NCI-H774 (cell line): ENCODE measurements at places on chromosomes 11 and 22.

DNA sequence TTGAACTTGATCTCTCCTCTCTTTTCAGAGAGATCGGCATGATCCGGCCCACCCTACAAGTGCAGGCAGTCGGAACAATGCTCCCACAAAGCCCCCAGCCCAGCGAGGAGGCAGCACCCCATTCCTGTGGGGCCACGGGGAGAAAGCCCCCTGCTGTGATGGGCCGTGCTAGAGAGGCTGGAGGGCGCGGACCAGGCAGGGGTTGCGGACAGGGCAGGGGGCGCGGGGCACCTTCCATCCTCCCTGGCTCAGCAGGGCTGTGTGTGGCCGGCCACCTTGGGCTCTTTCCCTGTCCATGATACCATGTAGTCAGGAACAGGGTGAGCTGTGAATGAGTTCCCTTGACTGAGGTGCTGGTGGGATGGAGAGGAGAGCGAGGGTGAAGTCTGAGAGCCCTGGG lies 379.8 kb downstream of the BRD1 start:
- no peak for DNase-seq

DNA sequence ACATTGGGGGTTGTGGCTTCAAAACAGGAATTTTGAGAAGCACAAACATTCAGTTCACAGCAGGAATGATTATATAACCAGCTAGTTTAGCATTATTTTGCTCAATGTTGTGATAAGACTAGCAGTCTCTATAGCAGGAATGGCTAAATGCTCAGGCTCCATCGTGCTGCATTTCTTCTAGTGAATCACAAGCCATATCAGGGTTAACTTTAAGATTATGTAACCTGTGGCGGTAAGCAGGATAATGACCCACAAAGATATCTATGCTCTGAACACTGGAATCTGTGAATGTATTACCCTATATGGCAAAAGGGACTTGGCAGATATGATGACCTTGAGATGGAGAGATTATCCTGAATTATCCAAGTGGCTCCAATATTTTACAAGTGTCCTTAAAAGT lies 14.8 kb downstream of the FSHB start:
- DNase-seq, result no peak

DNA sequence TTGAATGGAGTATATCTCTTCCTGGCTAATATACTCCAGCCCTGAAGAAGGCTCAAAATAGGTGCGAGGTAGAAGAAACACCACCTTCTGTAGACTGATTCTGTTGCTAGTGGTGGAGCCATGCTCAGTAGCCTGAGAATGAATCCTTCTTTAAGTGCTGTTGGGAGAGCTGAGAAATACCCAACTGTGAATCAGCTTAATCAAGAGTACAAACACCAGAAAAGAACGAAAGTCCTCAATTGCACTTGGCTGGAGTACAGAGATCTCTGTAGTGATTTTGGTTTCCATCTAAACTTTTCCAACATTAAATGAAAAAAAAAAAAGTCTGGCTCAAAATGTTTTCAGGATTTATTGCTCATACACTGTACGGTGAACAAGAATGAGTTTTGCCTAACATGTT lies 619.1 kb downstream of the METTL15 start:
- DNase-seq, result no peak

GRCh38 chr11:14237444-14237961 lies 121.5 kb downstream of the RRAS2 start:
- no peak for DNase-seq

DNA sequence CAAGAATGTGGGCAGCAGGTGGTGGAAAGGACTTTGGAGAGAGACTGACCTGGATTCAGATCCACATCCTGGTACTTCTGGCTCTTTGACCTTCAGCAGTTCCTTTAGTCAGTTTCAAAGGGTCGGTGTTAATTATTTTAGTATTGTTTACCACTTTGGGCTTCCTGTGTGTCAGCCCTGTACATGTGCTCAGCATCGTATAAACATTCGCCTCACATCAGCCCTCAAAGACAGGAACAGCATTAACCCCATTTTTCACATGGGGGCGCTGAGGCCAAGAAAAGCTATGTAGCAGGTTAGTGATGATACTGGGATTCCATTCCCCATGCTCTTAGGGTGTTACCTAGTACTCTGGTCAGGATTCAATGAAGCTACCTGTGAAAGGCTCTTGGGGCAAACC lies 72.1 kb upstream of the YWHAH start:
- no peak for DNase-seq

- no peak for DNase-seq
Observed at GRCh38 chr22:45977551-45978274, 751 bp upstream of the WNT7B start.

DNA sequence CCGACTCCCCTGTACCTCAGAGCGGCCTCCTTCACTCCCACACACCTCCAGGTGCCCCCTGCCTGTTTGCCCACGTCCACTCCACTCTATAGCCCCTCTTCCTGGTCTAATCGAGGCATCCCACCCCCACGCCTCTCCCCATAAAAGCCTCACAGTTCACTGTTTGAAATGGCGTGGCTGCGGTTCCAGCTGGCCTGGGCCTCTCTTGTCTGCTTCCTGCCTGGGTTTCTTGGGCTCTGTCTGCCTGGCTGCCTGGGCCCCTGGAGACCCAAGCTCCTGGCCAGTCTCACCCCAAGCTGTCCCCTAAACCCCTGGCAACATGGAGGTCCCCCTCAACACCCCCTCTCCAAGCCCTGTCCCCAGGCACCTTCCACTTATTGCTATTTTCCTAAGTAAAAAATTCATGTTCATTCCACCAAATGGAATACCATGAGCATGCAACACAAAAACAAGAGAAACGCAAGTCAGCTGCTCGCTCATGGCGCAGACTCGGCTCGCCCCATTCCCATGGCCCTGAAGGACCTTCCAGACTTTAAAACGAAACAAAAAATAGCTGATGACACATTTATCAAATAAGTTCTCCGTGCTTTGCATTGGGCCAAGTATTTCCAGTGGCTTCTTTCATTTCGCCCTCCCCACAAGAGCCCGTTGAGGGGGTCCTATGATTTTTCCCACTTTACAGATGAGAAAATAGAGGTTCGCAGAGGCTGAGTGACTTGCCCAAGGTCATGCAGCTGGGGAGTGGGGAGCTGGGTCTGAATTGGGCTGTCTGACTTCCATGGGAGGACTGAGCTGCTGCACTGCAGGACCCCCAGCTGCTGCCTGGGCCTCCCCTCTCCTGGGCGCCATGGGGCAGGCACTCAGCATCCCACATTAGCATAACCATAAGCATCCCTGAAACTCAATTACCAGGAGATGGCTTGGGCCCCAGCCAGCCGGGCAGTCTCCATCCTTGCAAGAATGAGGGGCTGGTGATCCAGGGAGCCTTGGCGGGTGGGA lies 11.7 kb upstream of the FLRT1 start:
- DNase-seq, result no peak

GRCh38 chr11:31301549-31302510 lies 67.7 kb downstream of the DCDC1 start:
- DNase-seq, result no peak

- DNase-seq, result no peak
Observed at GRCh38 chr11:92224054-92224406, 588 bp upstream of the FAT3 start.
